ENCODE measurements at places on chromosomes 12 and 14.

DNA sequence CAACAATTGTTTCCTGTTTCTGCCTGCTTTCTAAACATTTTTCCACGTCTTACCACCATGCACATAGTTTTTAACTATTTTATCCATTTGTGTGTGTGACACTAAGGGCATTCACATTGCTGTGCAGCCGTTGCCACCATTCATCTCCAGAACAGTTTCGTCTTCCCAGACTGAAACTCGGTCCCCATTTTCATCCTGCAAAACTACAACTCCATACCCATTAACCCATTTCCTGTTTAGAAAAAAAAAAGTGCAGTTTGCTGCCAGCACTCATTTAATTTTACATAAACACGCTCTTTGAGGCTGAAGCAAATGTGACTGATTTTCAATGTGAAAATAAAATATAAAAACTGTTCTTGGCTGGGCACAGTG is 15.5 kb downstream of the UBC start:
- DNase-seq: no peak

GRCh38 chr12:79566452-79567174 is 124.2 kb downstream of the PAWR start:
- DNase-seq: peak; percentile 31

GRCh38 chr12:31585895-31586294 is 5.0 kb downstream of the DENND5B start:
- no peak for DNase-seq

GRCh38 chr14:95356245-95356869 is 36.6 kb upstream of the CLMN start:
- DNase-seq: peak; percentile 9

DNA sequence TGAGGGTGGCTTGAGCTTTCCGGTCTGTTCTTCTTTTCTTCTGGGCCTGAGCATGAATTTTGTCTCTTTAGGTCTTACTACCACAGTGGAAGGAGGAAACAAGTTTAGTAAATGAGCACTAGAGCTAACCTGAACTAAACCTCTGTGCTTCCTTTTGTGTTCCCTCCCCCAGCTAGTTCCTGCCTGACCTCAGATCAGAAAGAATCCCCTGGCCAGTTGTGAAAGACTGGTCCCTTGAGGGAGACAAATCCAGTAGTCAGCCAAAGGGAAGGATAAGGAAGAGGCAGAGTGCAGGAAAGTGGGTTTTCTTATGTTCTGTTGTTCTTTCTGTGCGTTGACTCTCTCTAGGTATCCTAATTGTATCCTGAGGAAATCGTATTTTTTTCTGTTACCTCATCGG is 17.5 kb downstream of the ZNF664 start:
- peak; percentile 88 for DNase-seq

GRCh38 chr12:89098441-89099112 is 253.7 kb downstream of the DUSP6 start:
- DNase-seq: no peak
